ENCODE measurements at places on chromosomes 1 and 21.

DNA sequence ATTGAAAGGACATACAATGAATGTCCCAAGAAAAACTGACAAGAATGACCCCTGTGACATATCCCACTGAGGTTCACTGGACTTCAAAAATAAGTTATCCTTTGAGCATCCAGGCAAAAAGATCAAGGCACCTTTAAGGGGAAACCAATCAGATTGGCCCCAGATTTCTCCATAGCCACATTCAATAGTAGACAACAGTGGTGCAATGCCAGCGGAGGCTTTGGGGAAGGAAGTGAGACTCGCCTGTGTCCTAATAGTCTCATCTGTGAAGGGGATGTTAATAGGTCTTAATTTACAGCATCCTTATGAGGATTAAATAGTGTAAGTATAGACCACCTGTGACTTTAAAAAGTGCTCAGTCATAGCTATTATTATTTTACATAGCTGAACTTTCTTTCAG is 21.5 kb downstream of the RPL5 start:
- no peak for DNase-seq

GRCh38 chr1:187621951-187622350 is 793.2 kb downstream of the PLA2G4A start:
- DNase-seq, result no peak

DNA sequence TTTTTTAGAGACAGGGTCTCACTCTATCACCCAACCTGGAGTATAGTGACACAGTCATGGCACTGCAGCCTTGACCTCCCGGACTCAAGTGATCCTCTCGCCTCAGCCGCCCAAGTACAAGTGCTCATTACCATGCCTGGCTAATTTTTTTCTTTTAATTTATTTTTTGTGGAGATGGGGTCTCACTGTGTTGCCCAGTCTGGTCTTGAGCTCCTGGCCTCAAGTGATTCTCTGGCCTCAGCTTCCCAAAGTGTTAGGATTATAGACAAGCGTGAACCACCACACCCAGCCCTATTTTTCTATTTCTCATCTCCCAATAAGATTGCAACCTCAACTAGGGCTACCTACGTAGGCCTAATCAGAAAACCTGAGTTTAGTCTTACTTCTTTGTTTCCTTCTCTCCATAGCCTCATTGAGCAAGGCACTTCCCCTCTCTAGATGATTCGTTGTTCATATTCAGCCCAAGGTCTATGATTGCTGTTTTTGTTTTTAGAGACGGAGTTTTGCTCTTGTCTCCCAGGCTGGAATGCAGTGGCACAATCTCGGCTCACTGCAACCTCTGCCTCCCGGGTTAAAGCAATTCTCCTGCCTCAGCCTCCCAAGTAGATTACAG is 1.1 kb upstream of the KPNA6 start:
- DNase-seq, result no peak

- DNase-seq, result no peak
Measured at GRCh38 chr1:101884621-101885020, 112.1 kb downstream of the OLFM3 start.

DNA sequence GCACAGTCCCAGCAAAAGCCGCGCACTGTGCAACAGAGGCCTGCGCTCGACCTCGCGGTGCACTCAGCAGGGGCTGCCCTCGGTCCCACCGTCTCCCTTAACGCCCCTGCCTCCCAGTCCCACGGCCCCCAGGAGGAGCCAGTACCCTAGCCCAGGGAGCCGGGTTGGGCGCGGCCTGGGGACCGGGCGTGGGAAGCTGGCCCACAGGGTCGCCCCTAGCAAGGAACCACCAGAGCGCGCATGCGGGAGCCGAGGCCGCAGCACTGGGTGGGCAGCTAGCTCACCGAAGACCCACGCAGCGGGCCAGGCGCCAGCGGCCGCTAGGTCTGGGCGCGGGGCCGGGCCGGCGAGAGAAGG is 21.6 kb upstream of the ZNF678 start:
- DNase-seq, result no peak

GRCh38 chr1:21332554-21333311 is 42.5 kb upstream of the ECE1 start:
- DNase-seq, result no peak

DNA sequence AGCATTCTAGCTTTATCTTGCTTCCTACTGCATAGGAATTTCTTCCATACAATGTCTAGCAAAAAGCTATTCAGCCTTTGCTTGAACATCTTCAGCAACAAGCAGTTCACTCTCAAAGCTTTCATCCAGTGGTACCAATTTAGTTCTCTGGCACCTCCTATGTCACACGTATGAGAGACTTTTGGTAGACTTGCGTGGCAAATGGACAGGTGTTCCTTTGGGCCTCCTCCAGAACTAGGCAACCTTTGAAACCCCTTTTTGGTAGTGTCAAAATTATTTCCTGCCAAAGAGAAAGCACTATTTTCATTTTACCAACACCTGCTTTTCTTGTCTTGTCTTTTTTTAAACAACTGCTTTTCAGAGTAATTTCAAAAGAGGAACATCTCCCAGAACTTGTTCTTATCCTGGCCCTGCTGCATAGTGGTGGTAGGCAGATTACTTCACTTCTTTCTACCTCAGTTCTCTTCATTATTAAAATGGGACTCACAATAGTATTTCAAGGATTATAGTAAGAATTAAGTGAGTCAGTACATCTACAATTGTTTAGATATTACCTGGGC is 122.4 kb downstream of the MAST2 start:
- DNase-seq, result no peak

GRCh38 chr1:118954301-118954905 is 33.7 kb downstream of the TBX15 start:
- no peak for DNase-seq

DNA sequence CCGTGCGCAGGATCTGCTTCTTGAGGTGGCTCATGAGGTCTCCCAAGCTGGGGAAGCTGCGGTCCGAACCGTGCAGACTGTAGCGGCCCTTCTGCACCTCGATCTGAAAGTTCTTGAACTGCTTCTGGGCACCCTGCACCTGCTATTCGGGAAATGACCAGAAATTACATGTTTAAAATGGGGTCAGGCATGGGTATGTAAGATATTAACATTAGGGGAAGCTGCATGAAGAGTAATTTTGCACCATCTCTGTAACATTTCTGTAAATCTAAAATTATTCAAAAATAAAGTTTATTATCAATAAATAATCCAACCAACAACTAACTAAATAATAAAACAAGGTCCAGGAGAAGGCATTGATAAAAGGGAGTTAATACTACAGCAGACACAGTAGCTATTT is 110.7 kb downstream of the RAVER2 start:
- no peak for DNase-seq

GRCh38 chr1:204327359-204327758 is 32.4 kb downstream of the PLEKHA6 start:
- no peak for DNase-seq

DNA sequence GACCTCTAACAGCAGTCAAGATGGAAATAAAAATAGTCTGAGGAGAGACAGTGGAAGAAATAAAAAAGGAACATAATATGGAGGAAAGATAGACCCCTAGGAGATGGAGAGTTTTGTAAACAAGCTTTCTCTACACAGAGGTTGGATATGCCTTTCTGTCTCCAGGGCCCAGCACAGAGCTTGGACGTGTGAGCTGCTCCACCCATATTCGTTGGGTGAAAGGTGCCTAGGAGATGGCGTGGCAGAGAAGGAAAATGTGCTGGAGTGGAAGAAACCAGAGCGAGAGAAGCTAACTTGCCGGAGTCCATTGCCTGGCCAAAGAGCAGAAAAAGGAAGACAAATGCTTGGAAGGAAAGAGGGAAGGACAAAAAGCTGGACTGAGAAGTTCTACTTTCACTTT is 78.3 kb upstream of the LMO4 start:
- no peak for DNase-seq

DNA sequence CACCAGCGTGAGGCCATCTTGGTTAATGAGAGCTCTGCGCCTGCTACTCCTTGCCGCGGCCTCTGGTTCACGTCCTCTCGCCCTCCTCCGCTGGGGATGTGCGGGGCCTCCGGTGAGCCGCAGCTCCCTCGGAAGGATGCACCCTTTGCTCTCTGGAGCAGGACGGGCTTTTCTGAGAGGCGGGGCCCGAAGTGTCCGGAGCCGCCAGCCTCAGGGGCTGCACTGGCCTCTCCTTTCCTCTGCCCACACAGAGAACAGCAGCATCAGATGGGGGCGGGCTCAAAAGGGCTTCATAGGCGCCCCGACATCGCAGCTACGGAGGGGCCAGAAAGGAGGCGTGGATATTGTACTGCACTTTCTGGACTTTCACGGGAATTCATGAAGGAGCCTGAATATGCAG is 284.7 kb downstream of the CAMTA1 start:
- DNase-seq, result no peak

DNA sequence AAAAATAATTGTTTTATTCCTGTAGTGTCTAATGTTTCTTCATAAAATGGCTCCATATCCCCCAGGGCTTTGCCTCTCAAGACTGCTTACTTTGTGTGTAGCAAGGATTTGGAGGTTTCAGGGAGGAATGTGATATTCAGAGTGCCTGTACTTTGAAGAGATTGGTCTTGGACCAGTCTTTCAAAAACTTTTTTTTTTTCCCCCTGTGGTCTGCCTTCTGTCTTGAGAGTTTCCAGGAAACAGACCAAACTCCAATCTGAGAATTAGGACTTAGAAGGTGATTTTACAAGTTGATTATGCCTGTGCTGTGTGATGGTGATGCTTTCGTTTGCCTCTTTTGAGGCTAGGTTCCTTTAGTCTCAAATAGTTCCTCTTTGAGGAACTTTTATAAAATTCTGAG is 25.9 kb downstream of the GABPA start:
- DNase-seq, result no peak

GRCh38 chr1:209766051-209766450 is 10.2 kb downstream of the TRAF3IP3 start:
- no peak for DNase-seq

DNA sequence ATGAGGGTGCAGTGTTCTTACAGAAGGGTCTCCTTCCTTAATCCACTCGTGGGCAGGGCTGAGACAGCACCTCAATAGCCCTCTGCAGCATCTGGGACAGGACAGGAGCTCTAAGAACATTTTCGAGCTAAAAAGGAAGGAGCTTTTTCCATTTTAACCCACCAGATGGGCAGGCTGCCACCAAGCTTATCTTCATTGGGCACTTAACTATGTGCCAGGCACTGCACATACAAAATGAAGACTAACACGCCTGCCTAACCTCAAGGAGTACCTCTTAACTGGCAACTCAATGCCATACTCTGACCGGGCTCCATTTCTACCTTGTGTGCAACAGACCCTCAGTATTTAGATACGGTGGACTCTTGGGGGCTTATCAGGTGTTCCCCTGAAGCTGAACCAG is 48.2 kb downstream of the SSBP3 start:
- DNase-seq, result no peak

DNA sequence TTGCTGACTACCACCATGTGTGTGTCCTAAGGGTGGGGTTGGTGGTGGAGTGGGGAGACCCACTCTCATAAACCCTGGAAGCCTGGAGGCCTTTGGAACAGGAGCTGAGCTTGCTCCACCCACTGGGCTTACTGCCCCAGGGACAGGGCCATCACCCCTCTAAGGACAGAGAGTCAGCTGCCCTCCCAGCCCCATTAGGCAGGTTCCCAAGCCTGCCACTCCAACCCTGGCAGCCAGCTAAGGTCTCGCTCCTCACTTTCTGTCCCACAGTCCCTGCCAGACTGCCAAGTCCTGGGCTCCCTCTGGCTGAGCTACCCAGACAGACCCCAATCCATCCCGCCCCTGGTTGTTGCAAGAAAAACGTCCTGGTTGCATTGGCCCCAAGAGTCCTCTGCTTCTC is 3.8 kb downstream of the NT5C1A start:
- DNase-seq, result no peak

GRCh38 chr1:232322162-232322734 is 307.7 kb downstream of the SIPA1L2 start:
- DNase-seq, result no peak

GRCh38 chr1:104212239-104212638 is 462.5 kb downstream of the AMY1C start:
- no peak for DNase-seq

GRCh38 chr1:25991937-25992688 is 5.8 kb downstream of the PAFAH2 start:
- DNase-seq, result no peak

DNA sequence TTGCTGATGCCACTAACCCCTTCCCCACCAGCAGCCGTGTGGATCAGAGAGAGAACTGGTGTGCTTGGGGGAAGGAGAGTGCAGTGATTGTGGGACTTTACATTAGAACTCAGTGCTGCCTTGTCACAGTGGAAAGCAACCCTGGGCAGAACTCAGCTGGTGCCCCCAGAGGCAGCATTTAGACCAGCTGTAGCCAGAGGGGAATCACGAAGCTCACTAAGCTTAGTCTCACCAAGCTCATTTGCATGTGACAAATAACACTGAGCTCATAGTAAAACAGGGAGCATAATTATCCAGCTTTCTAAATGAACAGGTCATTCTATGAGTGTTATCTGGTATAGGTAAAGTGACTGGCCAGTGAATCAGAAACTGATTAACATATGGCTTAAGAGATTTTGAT is 9.8 kb upstream of the SMAP2 start:
- no peak for DNase-seq

DNA sequence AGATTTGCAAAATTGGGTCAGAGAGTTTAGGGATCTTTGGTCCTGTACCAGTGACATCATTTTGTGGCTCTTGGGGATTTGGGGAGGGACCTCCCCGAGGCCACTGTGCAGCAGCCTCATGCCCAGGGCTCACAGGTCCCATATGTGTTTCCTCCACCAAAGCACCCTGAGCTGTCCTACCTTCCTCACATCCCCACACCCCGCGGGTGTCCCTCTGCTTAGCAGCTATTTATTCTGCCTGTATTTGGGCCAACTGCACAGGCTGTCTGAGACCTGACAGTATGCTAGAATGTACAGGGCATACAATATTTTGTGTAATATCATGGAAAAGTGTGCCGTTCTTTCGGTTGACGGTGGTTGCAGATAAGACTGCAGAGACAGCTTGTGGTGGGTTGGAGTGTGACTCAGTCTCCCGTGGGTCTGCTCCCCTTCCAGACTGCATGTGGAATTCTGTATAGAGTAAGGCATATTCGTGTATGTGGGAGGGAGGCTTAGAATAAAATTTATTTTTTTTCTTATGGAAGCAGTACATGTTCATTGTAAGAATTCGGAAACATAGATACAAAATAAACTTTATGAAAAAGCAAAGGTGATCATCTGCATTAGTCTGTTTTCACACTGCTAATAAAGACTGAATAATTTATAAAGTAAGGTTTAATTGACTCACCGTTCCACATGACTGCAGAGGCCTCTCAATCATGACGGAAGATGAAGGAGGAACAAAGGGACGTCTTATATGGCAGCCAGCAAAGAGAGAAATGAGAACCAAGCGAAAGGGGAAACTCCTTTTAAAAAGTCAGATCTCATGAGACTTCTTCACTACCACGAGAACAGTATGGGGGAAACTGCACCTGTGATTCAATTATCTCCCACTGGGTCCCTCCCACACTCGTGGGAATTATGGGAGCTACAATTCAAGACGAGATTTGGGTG is 84.4 kb downstream of the ADARB1 start:
- DNase-seq, result no peak

DNA sequence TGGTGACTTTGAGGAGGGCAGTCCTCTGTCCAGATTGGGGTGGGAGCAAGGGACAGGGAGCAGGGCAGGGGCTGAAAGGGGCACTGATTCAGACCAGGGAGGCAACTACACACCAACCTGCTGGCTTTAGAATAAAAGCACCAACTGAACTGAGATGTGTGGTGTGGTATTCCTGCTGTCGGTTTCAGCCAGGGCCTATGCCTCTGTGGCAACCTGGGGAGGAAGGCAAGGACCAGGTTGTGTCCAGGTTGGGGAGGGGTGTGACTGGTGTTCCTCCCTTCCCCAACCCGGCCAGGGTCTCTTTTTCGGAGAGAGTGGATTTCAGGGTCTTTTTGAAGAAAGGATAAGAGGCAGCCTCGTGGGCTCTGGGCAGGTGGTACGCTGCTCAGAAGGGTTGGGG is 6.3 kb downstream of the PROK1 start:
- DNase-seq, result no peak

- no peak for DNase-seq
Measured at GRCh38 chr1:12032161-12032621, 12.9 kb downstream of the MIIP start.
